ENCODE measurements at places on chromosomes 4 and X.
A peak's percentile ranks its signal among the peaks of the same experiment; 100 is the strongest.

DNA sequence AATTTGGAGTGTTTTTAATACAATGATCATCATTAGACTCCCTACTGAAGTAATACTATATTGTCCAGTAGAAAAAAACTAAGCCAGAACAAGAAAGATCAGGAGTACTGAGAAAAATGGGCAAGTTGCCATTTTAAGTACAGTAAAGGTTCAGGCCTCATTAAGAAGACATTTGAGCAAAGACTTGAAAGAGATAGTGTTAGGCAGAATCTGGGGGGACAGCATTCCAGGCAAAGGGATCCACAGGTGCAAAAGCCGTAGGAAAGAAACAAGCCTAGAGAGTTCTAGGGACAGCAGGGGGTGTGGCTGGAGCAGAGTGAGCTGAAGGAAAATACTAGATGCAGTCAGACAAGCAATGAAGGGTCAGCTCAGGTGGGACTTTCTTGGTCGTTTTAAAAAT, 58.1 kb upstream of the INTU start:
- no peak for DNase-seq

DNA sequence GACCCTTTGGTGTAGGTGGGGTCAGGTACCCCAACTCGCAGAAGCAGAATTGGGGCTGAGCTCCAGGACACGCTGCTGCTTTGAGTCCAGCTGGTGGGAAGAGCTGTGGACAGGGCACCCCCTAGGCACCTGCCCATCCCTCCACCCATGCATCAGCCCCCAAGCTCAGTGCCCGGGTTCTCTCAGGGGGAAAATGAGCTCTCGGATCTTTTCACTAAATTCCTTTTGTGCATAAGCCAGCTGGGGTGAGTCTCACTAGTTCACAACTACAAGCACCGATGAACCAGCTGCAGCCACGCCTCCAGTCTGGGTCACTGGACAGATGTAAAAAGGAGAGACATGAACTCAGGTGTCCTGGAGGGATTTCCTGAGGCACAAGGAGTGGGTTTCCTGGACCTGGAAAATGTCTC, 286.8 kb downstream of the CRLF2 start:
- DNase-seq: no peak

- DNase-seq: no peak
Measured at GRCh38 chr4:150547154-150547838, 34.7 kb upstream of the MAB21L2 start.

DNA sequence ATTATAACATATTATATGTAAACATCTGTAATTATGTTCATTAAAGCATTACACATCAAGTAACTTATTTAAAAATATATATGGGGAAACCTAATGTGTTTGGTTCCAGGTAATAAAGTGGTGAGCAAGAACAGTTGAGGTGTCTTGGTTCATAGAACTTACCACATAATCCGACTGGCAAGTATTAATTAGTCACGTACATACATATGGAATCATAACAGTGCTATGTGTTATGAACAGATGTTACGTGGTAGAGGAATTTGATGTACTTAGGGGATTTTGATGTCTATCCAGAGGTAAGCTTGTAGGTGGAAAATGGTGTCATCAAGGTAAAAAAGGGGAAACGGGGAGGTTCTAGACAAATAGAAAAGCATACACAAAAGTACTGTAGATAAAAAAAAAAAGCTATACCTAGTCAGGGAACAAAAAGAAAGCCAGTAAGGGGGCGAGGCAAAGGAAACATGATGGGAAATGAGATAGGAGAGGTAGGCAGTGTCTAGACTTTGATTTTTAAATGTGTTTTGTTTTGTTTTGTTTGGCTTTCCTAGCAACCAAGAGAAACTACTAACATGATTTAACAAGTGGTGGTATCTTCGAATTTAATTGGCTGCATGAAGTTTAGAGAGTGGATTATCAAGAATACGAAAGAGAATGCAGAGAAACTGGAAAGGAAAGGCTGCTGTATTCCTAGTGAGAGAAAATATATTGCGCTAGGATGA, 12.6 kb downstream of the DMD start:
- DNase-seq: no peak

- DNase-seq: no peak
Measured at GRCh38 chrX:46860557-46860956, 23.7 kb downstream of the RP2 start.

DNA sequence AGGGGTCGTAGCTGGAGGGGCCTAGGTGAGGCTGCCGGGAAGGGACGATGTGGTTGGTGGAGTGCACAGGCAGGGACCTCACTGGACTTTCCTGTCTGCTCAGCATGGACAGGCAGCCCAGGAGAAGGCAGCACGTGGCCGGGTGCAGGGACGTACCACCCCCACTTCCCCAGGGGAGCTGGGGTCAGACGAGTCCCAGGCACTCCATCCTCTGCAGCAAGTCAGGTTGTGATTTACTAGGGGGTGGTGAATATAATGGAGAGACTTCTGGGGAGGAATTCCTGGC, 1.5 kb upstream of the CTBP1 start:
- no peak for DNase-seq

DNA sequence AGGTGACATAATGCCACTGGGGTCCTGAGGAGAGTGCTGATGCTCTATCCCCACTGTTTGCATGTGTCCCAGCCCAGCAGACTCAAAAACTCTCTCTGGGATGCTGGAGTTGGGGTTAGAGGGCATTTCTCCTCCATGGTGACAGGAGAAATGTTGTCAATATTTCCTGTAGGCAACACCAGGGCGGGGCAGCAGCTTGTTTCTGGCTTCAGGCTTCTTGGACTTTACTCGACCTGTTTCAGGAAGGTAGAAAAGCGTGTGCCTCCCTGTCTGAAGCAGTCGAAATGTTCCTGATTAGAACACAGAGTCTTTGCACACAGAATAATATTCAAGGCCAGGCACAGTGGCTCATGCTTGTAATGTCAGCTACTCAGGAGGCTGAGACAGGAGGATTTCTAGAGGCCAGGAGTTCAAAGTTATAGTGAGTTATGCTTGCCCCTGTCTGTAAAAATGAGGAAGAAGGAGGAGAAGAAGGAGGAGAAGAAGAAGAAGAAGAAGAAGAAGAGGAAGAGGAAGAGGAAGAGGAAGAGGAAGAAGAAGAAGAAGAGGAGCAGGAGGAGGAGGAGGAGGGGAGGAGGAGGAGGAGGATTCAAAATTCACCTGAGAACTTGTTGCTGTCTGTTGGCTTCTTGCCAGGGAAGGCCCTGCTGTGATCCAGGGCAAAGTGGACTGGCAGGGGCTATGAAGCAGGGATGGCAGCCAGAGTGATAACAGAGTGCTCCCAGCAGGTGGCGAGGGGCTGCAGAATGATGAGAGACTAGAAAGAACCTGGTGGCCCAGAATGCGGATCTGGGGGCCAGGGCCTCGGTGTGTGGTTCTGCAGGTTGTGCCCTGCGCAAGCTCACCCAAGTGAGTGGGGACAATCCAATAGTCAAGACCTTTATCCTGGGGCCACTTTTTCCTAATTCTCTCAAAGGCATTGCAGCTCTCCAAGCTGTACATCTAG, 82.9 kb downstream of the RTL5 start:
- DNase-seq: no peak

DNA sequence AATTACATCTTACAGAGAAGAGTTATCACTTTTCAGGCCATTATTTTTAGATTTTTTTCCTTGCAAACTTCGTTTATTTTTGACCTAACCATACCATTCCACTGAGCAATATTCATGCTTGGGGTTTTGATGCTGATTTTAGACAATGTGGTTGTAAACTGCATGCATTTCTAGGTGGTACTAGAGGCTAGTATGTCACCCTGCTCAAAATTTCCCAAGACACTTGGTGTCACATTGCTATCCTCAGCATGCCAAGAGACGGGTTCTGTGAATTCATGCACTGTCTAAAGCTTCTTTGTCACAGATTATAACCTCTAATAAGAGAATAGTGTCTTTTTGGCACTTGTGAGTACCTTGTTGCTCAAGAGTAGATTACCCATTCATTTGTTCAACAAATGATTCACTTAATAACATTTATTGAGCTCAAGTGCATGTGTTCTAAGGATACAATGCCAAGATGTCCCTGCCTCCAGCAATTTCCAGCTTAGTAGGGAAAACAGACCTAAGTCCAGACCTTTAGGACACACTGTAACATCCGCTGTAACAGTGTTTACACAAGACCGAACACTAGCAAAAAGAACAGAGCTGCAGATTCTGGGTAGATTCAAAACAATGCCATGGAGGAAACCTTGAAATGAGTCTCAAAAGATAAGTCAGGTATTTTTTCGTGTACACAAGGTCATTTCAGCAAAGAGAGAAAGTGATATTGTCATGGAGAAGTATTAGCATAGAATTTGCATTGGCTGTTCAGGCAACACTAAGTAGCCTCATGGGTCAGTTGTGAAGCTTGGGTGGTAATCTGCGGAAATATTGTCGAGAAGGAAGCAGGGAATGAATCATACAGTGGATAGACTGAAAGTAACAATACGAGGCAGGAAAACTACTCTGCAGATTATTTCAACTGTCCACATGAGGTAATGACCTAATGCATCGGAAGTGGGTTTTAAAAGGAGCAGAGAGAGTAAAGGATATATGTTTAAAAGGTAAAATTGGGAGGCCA, 515.1 kb upstream of the ZFP42 start:
- DNase-seq: peak; percentile 17

DNA sequence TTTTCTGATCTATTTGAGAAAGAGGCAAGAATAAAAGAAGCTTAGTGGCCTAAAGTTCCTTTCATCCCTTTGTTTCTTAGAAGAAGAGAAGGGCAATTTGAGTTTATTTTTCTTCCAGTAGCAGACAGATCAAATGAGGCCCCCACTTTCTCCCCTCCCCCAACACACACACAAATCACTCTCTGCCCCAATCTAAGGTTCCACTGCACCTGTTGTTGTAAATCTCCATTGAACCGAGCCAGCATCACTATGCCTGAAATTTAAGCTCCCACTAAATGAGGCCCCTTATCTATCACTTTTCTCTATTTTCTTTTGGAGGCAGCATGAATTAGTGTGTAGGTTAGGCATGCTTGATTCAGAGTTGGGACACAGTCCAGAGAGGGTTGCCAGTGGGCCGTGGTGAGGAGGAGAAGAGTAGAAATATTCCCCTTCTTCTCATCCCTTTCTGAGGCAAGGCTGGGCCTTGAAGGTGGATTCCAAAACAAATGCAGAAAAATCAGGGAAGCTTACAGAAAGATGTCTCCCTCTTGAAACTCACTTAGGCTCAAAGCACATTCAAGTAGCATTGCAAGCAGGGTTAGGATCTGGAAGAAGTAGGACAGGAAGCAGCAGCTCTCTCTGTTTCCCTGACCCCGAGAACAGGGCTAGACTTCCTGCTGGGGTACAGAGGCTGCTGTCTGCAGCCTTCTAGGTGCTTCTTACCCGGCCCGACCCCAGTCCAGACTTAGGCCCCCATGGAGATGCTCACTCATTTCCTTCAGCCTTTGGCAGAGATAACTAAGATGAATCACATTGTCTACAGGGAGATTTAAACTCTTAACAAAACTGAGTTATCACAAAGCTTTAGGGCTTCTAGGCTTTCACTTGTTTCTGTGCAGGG, 70.7 kb downstream of the RASL11B start:
- DNase-seq: peak; percentile 65

GRCh38 chr4:20445933-20446723, 194.4 kb downstream of the SLIT2 start:
- no peak for DNase-seq

GRCh38 chr4:86834901-86835300, 14.3 kb downstream of the SLC10A6 start:
- peak; percentile 33 for DNase-seq

GRCh38 chr4:139567159-139567870, 11.3 kb upstream of the SETD7 start:
- DNase-seq: no peak

DNA sequence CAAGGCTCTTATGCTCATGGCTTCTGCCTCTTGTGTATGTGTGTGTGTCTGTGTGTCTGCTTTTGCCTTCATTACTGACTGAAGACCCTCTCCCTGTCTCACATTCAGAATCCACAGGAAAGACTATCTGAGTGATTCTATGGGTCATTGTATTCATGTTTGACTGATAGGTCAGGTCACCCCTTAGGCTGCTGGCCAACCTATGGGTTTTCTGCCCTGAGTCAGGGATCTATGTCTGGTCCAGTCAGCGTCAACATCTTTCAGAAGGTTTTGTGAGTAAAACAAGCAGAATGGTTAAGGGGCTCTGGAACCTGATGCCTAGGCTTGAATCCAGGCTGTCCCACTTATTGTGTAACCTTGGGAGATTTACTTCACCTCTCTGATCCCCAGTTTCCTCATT, 30.5 kb downstream of the NHSL2 start:
- DNase-seq: peak; percentile 35

GRCh38 chr4:114495471-114495928, 103.1 kb upstream of the UGT8 start:
- DNase-seq: no peak

- DNase-seq: no peak
Measured at GRCh38 chr4:149110481-149110880, 668.3 kb upstream of the NR3C2 start.
